ENCODE measurements at places on chromosomes 13 and 19. TPM values are rescaled to one million over a fixed set of nuclear protein-coding genes. Genes with fewer than 3 reads are reported as not detected.

- DNase-seq = no peak
- no peaks in the 10 kb centered on the region for H3K36me3 ChIP-seq
- H3K27me3 ChIP-seq = peaks cover 13% of the 10 kb centered on the region
- H3K4me3 ChIP-seq = no peak overlapping the region
These were observed 100.0 kb downstream of the TSHZ3 start for GRCh38 chr19:31249217-31249616.

- no peaks in the 10 kb centered on the region for H3K36me3 ChIP-seq
- no peaks in the 10 kb centered on the region for H3K4me1 ChIP-seq
- H3K27me3 ChIP-seq = no peaks in the 10 kb centered on the region
- no peak for DNase-seq
These were observed 389.3 kb downstream of the FGF14 start for GRCh38 chr13:102012299-102013293.

- no peak overlapping the region for H3K27ac ChIP-seq
- H3K27me3 ChIP-seq = no peaks in the 10 kb centered on the region
- no peaks in the 10 kb centered on the region for H3K36me3 ChIP-seq
- no peaks in the 10 kb centered on the region for H3K4me1 ChIP-seq
- H3K4me3 ChIP-seq = no peak overlapping the region
These were observed 299.0 kb downstream of the COG6 start for GRCh38 chr13:39954476-39954875.

GRCh38 chr13:77139306-77139705, 112.3 kb upstream of the FBXL3 start:
- no peaks in the 10 kb centered on the region for H3K27me3 ChIP-seq
- DNase-seq = no peak
- no peak overlapping the region for H3K27ac ChIP-seq
- no peaks in the 10 kb centered on the region for H3K4me1 ChIP-seq
- H3K36me3 ChIP-seq = peaks cover 78% of the 10 kb centered on the region

DNA sequence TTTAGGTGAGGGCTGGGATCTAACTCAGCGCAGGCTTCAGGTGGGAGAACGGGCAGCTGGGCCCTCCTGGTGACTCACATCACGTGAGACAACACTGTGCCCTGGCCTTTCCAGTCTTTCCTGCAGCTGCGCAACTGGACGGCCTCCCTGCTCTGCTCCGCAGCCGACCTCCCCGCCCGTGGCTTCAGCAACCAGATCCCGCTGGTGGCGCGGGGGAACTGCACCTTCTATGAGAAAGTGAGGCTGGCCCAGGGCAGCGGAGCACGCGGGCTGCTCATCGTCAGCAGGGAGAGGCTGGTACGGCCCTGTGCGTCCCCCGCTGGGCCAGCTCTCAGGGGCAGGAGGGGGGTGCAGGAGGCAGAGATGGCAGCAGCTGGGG, 8.8 kb downstream of the SPPL2B start:
- H3K4me1 ChIP-seq = peaks cover 13% of the 10 kb centered on the region
- peaks cover 46% of the 10 kb centered on the region for H3K36me3 ChIP-seq
- no peak for DNase-seq

- DNase-seq = no peak
- H3K36me3 ChIP-seq = no peaks in the 10 kb centered on the region
- H3K27ac ChIP-seq = no peak overlapping the region
- no peak overlapping the region for H3K4me3 ChIP-seq
These were observed 373.2 kb downstream of the KCNRG start for GRCh38 chr13:50388481-50388880.

Gene CD22
- 6.5 TPM for total RNA-seq

Gene GNG14
- total RNA-seq = not detected

Gene AKT1S1
- total RNA-seq = 33.8 TPM

Gene DLL3
- 0.12 TPM for total RNA-seq

Gene METTL21C
- total RNA-seq = not detected

Measured in left lung (tissue), 14 donors.